ENCODE measurements at places on chromosomes 3 and 15.

- DNase-seq, result no peak
These were observed 35.6 kb upstream of the SEC13 start for GRCh38 chr3:10356461-10356981.

GRCh38 chr15:80749589-80749988 is 29.6 kb upstream of the CEMIP start:
- no peak for DNase-seq

DNA sequence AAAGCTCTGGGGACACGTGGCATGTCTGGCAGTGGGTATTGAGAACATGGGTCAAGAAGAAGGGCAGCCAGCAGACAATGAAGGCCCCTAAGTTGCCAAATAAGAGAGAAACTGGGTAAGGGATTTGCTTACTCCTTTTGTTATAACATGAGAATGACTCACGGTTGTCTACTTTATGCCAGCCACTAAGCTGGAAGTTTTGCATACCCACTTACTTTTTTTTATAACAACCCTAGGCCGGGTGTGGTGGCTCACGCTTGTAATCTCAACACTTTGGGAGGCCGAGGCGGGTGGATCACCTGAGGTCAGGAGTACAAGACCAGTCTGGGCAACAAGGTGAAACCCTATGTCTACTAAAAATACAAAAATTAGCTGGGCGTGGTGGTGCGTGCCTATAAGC is 50.0 kb downstream of the DRD3 start:
- DNase-seq, result no peak

DNA sequence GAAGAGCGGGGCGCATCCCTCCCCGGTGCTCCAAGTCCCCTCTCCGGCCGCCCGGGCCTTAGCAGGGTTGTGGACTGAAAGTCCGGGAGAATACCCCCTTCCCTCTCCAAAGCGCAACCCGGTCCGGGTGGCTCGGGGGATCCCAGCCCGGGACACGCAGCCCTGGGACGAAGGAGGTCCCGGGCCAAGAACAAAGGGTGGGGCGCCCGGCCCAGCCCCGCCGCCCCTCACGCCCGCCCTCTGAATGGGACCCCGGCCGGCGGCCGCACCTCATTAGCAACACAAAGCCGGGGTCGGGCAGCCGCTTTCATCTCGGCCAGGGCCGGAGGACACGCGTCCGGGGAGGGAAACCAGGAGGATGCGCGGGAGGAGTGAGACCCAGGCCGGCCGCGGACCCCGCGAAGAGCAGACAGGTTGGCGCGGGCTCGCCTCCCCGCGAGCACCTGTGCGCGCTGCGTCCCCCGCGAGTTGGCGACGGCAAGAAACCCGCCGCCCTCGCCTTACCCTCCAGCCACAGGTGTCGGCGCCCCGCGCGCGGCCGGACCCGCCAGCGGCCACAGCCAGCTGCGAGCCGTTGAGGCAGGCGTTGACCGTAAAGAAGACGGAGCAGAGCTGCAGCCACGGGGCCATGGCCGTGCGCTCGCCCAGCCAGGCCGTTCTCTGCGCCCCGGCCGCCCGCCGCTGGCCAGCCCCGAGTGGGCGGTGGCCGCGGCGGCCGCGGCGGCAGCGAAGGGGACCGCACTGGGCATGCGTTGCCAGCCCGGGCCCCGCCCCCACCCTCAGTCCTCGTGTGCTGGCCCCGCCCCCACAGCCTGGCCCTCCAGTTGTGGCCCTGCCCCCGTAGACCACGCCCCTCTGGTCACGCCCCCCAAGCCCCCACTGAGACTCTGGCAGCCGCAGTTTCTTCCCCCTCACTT is at the start of gene IL17RD:
IL17RD (minus strand) TSS at position 697 of the 917 bp plus-strand sequence; CDS start at position 630, 67 bp downstream.
- peak; percentile 58 for DNase-seq

- no peak for DNase-seq
These were observed 770.3 kb downstream of the PDCD6IP start for GRCh38 chr3:34568766-34569165.

- no peak for DNase-seq
These were observed 19.5 kb upstream of the HRH1 start for GRCh38 chr3:11134794-11135193.

DNA sequence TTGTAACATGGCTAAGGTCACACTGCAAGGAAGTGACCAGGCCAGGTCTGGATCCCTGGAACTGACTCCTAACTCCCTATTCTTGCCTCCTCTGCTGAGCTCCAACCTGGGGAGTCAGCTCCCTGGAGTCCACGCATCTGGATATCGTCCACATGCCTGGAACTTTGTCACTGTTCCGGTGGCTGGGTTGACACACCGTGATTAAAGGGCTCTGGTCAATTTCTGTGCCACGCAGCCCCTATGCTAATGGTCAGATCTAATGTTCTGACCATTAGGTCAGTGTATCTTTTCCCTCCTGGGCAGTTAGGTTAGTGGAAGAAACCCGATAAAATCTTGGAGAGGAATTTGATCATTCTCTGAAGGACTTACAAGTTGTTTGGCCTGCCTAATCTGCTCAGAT is 1.6 kb upstream of the TPM1 start:
- DNase-seq, result no peak

- DNase-seq, result no peak
These were observed 116.1 kb downstream of the KLF13 start for GRCh38 chr15:31442699-31443111.

DNA sequence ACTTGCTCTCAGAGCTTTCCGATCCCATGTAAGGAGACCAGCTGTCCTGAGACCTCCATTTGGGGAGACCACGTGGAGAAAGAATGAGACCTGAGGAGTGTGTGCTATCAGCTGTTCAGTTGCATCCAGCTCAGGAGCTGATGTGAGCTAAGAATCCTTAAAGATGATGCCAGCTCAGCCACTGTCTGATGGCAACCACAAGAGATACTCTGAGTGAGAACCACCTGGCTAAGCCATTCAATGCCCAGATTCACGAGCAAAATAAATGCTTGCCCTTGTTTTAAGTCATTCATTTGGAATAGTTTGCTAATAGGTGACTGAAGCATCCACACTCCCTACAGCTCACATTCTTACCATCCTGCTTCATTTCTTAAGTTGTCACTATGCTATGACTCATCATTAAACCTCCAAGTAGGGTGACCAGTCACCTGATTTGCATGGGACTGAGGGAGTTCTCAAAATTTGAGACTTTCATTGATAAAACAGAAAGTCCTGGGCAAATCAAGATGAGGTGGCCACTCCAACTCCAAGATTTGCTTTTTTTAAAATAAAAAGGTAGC is 56.4 kb downstream of the SPTSSB start:
- no peak for DNase-seq

DNA sequence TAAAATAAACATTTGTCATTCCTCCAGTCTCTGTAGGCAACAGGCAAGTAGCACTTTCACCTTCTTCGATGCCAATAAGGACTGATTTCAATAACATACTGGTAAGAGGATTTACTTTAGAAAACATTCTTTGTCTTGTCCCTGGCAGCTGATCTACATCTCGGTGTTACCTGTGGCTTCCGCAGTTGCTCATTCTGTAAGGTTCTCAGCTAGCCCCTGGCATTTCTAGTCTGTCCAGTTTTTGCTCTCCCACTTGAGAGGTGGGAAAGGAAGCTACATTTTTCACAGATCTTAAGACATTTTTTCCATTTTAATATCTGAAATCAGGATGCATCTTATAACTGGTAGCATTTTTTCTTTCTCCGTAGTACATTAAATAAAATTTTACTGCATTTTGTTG is 19.7 kb upstream of the MAP6D1 start:
- no peak for DNase-seq

- no peak for DNase-seq
These were observed 72.5 kb downstream of the MRPL46 start for GRCh38 chr15:88394553-88395145.

- no peak for DNase-seq
These were observed 135.3 kb downstream of the RPLP1 start for GRCh38 chr15:69587723-69588426.

DNA sequence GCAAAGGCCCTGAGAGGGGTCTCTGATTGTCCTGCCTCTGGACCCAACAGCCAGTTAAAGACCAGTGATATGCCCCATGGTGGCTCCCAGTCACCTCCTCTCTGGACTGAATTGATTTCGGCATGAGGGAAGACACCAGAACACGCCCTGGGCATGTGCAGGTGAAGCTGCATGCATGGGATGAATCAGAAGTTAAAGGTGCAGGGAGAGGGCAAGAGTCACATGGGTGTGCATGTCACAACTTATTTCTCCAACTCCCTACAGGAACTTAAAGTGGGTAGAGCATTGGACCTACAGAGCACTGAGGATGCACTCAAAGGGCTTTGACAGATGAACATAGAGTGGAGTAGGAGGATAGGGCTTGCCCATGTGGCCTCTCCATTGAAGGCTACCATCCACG is 16.9 kb upstream of the RHCG start:
- no peak for DNase-seq

All from stimulated activated CD4-positive, alpha-beta T cell treated with anti-CD3 and anti-CD28 coated beads, Interleukin-12 subunit alpha, Interleukin-12 subunit beta, amount 100 ng/mL, for 4 hours (primary cell).